ENCODE measurements at places on chromosomes 6 and 20. TPM values are rescaled to one million over a fixed set of nuclear protein-coding genes. Genes with fewer than 3 reads are reported as not detected.

DNA sequence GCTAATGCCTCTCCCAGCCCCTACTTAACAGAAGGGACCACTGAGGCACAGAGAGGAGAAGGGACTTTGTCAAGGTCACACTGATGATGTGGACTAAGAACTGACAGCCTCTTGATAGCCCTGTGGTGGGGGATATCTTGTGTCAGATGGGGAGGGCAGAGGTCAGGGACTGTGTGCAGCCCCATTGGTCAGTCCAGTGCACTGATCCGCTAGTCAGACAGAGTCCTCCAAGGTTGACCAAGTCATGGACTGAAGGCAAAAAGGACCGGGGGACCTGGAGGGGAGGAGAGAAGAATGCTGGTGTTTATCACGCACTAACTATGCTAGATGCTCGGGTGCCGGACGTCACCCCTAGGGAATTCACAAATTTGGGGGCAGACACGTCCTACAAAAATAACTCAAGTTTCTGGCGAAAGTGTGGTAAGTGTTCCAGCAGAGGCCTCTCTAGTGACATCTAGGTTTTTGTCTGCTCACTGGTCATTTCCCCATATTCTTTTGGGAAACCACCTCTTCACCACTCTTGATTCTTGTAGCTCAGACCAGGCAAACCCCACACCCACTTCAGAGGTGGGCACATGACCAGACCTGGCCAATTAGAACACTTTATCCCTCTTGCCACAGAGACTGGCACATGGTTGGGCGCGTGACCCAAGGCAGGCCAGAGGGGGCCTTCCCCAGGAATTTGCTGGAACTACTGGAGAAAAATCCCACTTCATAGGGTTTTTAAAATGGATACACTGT is 21.0 kb downstream of the TCF15 start:
- peak; percentile 54 for DNase-seq
- H3K4me3 ChIP-seq: no peak overlapping the region
- H3K27me3 ChIP-seq: no peaks in the 10 kb centered on the region
- H3K36me3 ChIP-seq: no peaks in the 10 kb centered on the region
- no peak overlapping the region for H3K27ac ChIP-seq
- H3K4me1 ChIP-seq: no peaks in the 10 kb centered on the region

DNA sequence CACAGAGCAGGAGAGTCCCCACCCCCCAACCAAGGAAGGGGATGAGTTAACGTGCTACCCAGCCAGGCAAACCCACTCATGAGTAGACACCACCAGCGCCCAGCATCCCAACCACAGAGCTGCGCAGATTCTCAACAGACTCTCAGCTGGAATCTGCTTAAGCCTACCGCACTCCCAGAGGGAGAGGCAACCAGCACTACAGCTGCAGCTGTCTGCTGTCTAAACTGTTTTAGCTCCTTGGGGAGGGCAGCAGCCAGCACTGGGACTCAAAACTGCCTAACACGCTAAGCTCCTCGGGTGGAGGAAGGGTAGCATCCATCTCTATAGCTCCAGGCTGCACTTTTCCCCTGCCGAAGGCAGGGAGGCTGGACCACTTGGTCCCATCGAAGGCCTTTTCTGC is 539.8 kb downstream of the EPHA7 start:
- DNase-seq: no peak
- no peaks in the 10 kb centered on the region for H3K27me3 ChIP-seq
- H3K27ac ChIP-seq: no peak overlapping the region
- H3K4me1 ChIP-seq: no peaks in the 10 kb centered on the region
- H3K36me3 ChIP-seq: no peaks in the 10 kb centered on the region

GRCh38 chr6:108510461-108511319 is 50.0 kb upstream of the FOXO3 start:
- no peak overlapping the region for H3K27ac ChIP-seq
- H3K36me3 ChIP-seq: peaks cover 5% of the 10 kb centered on the region
- no peaks in the 10 kb centered on the region for H3K4me1 ChIP-seq
- no peak for DNase-seq

DNA sequence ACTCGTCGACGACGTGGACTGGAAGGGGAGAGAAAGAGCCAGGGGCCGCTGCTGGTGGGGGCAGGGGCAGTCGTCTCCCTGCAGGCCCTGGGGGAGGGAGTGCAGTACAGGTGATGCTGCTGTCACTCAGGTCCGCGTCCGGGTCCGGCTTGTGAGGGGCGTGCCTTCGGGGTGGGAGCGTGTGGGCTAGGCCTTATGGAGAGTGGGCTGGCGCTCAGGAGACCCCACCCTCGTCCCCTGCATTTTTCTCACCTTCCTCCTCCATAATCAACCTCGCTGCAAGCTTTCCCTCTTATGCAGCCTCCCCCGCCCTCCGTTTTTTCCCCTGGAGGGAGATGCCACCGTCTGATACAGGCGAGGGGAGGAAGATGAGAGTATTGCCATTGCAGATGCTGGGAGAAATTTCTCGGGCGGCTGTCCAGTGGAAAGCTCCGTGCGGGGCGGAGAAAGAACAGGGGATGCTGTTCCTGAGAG is 632 bp downstream of the PCMT1 start:
- H3K36me3 ChIP-seq: no peaks in the 10 kb centered on the region
- H3K4me1 ChIP-seq: peaks cover 18% of the 10 kb centered on the region
- H3K27me3 ChIP-seq: no peaks in the 10 kb centered on the region
- DNase-seq: peak; percentile 87
- peak overlapping the region; percentile 87 for H3K4me3 ChIP-seq
- H3K27ac ChIP-seq: peak overlapping the region; percentile 94

DNA sequence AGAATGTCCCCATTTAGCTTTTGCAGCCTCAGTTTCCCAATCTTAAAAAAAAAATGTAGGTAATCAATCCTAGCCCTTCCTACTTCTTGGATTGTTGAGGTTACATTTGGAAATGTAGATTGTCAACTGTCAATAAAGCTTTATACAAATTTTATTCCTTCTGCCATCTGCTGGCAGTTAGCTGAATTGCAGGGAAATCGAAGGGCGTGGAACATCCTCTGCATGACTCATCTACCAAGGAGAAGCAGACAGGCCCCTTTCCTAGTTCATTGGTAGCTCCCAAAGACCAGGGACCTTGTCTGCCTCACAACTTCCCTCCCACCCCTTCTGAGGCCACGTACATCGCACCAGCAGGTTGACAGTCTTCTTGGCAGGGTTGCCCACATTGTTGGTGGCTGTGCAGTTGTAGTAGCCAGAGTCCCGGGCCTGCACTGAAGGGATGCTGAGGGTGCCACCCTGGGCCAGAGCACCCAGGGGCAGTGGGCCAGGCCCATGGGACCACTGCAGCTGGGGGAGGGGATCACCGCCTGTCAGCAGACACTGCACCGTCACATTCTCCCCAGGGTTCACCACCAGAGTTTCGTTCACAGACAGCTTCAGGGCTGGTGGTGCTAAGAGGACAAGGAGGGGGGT is 43.6 kb downstream of the MDGA1 start:
- peaks cover 27% of the 10 kb centered on the region for H3K27me3 ChIP-seq
- peak; percentile 79 for DNase-seq
- no peak overlapping the region for H3K4me3 ChIP-seq
- no peak overlapping the region for H3K27ac ChIP-seq
- no peaks in the 10 kb centered on the region for H3K36me3 ChIP-seq

GRCh38 chr6:7101290-7101689 is 6.5 kb upstream of the RREB1 start:
- no peak overlapping the region for H3K4me3 ChIP-seq
- H3K27me3 ChIP-seq: peaks cover 15% of the 10 kb centered on the region
- no peak for DNase-seq
- peaks cover 9% of the 10 kb centered on the region for H3K4me1 ChIP-seq
- H3K36me3 ChIP-seq: no peaks in the 10 kb centered on the region

DNA sequence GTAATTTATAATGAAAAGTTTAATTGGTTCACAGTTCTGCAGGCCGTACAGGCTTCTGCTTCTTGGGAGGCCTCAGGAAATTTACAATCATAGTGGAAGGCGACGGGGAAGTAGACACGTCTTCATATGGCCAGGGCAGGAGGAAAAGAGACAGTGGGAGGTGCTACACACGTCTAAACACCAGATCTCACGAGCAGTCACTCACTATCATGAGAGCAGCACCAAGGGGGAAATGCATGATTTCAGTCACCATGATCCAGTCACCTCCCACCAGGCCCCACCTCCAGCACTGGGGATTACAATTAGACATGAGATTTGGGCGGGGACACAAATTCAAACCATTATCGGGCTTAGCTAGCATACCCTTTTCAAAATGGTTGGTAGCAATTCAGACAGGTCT is 41.2 kb downstream of the EIF2S2 start:
- no peaks in the 10 kb centered on the region for H3K27me3 ChIP-seq
- H3K4me3 ChIP-seq: no peak overlapping the region
- H3K36me3 ChIP-seq: peaks cover 3% of the 10 kb centered on the region
- DNase-seq: no peak
- peaks cover 21% of the 10 kb centered on the region for H3K4me1 ChIP-seq

DNA sequence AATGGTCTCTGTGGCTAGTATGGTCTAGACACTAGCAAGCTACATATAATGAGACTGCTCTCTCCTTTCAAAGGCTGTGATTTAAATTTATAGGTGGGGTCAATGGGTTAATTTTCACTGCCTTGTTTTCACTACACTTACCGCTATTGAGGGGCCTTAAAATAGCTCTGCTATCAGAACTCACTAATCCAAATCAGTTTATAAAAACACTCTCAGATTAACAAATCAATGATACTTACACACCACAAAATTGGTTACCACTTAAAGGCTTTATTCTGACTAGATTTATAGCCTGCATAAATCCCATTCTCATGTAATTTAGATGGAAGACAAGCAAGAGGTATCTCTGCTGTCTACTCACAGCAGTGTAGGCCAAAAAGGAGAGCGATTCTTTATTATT is 313.0 kb upstream of the AGPAT4 start:
- H3K4me3 ChIP-seq: no peak overlapping the region
- no peak for DNase-seq
- H3K27me3 ChIP-seq: no peaks in the 10 kb centered on the region
- H3K4me1 ChIP-seq: no peaks in the 10 kb centered on the region

GRCh38 chr6:90294989-90295853 is 1.4 kb downstream of the BACH2 start:
- H3K27me3 ChIP-seq: peaks cover 46% of the 10 kb centered on the region
- H3K4me3 ChIP-seq: peak overlapping the region; percentile 85
- DNase-seq: peak; percentile 48
- H3K36me3 ChIP-seq: no peaks in the 10 kb centered on the region

DNA sequence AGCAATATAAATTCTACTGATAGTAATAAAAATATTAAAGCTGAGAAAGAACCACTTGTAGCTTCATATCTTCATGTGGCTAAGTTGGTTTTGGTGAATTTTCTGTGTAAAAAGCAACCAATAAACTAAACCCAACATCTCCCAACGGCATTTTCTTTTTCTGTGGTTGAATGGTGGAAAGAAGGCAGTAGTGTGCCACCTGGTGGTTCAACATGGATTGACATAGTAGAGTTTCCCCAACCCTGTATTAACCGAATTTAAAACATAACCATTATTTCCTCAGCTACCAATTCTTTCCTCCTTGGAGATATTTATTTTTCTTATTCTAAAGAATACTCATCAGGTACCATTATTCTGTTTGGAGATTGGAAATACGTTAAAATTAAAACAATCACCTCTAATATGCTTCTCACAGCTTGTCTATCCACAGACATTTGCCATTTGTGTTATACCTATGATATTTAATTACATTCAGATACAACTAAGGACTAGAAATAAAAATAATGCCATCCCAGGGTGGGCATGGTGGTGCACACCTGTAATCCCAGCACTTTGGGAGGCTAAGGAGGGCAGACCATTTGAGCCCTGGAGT is 117.1 kb upstream of the EEF1E1 start:
- no peak overlapping the region for H3K4me3 ChIP-seq
- DNase-seq: peak; percentile 74
- H3K27ac ChIP-seq: no peak overlapping the region
- H3K36me3 ChIP-seq: no peaks in the 10 kb centered on the region
- no peaks in the 10 kb centered on the region for H3K27me3 ChIP-seq
- H3K4me1 ChIP-seq: no peaks in the 10 kb centered on the region

- peaks cover 66% of the 10 kb centered on the region for H3K4me1 ChIP-seq
- H3K4me3 ChIP-seq: no peak overlapping the region
- H3K27ac ChIP-seq: peak overlapping the region; percentile 93
- DNase-seq: no peak
These were observed 66.9 kb downstream of the PHACTR2 start for GRCh38 chr6:143744551-143745165.

DNA sequence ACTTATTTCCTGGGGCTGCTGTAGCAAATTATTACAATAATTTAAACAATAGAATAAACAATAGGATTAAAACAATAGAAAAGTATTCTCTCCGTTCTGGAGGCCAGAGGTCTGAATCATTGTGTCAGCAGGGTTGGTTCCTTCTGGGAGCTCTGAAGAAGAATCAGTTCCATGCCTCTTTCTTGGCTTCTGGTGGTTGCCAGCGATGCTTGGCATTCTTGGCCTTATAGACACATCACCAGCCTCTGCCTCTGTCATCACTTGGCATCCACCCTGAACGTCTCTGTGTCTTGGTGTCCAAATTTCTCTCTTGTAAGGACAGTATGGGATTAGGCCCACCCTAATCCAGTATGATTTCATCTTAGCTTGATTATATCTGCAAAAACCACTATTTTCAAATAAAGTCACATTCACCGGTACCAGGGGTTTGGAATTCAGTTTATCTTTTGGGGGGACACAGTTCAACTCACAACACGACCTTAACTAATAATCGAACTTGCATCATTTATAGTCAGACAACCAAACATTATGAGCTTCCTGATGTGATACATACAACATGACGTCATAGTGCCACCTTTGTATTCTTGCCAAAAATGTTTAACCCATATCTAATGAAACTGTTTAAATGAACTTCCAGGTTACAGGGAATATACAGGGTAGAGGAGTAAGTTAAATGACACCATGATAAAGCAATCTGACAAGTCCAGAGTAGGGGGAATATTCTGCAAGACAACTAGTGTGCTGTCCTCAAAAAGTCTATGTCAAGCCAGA is 84.7 kb upstream of the RNF24 start:
- H3K36me3 ChIP-seq: no peaks in the 10 kb centered on the region
- no peak overlapping the region for H3K27ac ChIP-seq
- no peaks in the 10 kb centered on the region for H3K27me3 ChIP-seq

DNA sequence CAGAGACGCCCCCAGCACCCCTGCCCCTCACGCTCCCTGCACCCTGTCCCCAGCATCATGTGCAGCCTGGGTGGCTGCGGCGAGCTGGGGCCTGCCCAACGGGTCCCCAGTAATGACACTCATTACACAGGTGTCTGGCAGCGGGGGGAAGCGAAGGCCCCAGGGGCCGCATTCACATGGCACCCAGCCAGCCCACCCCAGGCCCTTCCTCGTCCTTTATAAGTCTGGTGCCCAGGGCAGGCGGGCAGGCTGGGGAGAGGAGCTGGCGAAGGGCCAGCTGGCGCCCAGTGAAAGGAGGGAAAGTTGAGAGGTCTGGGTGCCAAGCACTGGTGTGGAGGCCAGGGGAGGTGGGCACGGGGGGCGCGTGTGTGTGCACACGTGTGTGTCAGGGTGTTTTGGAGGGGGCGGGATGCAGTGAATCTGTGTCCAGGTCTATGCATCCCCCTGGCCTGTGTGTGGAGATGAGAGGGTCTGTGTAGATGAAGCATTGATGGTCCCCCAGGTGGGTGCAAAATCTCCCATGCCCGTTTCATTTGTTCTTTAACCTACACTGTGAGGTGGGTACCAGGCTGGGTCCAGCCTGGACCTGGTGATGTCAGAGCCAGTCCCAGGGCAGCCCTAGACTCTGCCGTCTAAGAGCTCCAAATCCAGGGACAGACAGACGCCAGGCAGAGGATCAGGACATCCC is 105.3 kb downstream of the CEBPB start:
- no peaks in the 10 kb centered on the region for H3K27me3 ChIP-seq
- H3K27ac ChIP-seq: no peak overlapping the region

BTNL2 gene
- total RNA-seq: not detected

COL11A2 gene
- total RNA-seq: 1.3 TPM

COL21A1 gene
- 6.1 TPM for total RNA-seq

TRIM10 gene
- total RNA-seq: not detected

ESR1 gene
- total RNA-seq: 0.94 TPM

TSBP1 gene
- not detected for total RNA-seq

GDAP1L1 gene
- 6.9 TPM for total RNA-seq

All from GM23338 (cell line).